ENCODE measurements at places on chromosomes 1 and 21. TPM values are rescaled to one million over a fixed set of nuclear protein-coding genes. Genes with fewer than 3 reads are reported as not detected.

Gene CHAF1B
- total RNA-seq: 2.4 TPM

Gene FAM72D
- 0.49 TPM for total RNA-seq

Gene TARBP1
- total RNA-seq: 59.9 TPM

Gene MEGF6
- total RNA-seq: 22.2 TPM

Gene C1QB
- total RNA-seq: 92.9 TPM

Gene KIF26B
- total RNA-seq: 8.0 TPM

Gene SLC44A5
- total RNA-seq: 0.29 TPM

Gene LCE2B
- not detected for total RNA-seq

Gene GBP5
- total RNA-seq: 2.3 TPM

DNA sequence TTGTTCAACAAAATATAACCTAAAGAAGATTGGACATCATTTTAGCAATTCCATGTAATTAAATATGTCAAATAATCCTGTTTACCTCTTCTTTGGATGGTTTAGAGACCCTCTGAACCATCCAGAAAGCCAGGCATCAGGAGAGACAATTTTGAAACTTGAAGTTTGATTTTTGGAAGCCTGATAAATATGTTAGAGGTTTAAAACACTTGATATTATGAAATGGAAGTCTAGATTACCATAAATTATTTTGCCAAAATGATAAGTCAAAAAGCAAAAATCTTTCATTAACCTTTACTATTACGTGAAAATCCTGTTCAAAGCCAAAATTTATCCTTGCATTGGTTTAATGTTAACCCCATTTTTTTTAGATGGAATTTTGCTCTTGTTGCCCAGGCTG lies 43.5 kb downstream of the CCDC30 start:
- no peak for DNase-seq

DNA sequence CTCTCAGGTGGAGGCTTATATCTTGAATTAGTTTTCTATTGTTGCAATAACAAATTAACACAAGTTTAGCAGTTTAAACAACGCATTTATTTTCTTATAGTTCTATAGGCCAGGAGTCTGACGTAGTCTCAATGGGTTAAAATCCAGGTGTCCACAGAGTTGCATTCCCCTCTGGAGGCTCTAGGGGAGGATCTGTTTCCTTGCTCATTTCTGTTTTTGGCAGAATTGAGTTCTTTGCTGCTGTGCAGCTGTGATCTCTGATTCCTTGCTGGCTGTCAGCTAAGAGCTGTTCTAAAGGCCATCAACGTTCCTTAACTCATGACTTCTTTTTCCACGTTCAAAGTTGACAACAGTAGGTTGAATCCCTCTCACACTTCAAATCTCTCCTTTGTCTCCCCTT lies 31.8 kb downstream of the S100A10 start:
- no peak for DNase-seq

DNA sequence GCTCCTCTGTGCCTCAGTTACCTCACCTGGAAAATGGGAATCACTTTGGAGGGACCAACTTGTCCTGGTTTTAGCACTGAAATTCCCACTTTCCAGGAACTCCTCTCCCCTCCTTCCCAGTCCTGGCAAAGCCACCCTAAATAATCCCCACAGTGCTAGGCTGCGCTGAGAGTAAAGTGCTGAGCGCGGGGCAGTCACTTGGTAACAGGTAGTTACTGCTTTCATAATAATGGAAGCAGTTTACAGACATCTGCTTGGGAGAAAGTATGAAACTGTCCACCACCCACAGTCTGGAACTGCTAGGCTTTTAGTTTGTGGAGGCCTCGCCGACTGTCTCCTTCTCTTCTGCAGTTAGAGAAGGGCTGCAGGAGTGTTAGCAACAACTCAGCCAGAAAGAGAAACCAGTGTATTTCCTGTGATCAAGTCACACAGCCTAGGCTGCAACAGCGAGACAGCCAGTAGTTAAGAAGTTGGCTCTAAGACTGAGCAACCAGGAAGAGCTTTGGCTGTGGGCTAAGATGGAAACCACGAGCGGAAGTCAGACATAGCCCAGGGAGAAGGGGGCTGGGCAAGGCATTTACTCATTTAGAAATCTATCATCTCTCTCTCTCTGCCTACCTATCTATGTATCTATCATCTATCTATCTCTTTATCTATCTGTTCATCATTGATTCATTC lies 30.8 kb upstream of the ABCG1 start:
- peak; percentile 49 for DNase-seq

- no peak for DNase-seq
Observed at GRCh38 chr1:15989776-15990175, 13.9 kb upstream of the ZBTB17 start.

GRCh38 chr1:223724376-223724775 lies 12.0 kb downstream of the CAPN2 start:
- DNase-seq: no peak

DNA sequence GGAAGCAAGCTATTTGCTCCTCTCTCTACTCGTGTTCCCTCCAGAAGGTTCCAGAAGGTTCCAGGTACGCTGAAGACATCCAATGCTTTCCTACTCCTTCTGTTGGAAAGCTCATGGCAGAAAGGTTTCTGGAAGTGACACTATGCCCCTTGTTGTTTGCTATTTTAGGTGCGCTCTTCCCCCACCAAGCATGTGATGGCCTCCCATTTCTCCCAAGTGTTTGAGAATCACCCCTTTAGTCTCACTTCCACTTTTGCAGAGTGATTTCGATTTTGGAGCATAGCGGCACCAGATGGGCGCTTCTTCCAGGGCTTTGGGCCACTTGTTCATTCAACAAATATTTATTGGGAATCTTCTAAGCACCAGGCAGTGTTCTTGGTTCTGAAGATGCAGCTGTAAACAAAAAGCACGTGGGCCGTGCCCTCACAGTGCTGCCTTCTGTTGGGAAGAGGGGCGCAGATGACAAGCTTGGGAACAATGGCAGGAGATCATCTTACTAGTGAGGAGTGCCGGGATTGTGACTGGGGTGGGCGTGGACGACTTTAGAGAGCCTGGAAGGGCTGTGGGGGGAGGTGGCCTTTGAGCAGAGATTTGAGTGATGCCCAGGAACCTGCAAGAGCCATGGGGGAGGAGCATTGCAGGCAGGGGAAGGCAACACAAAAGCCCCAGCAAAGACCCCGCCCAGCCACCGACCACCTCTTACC lies 43.0 kb upstream of the TARDBP start:
- no peak for DNase-seq

GRCh38 chr21:21064353-21064752 lies 66.1 kb downstream of the NCAM2 start:
- DNase-seq: no peak

DNA sequence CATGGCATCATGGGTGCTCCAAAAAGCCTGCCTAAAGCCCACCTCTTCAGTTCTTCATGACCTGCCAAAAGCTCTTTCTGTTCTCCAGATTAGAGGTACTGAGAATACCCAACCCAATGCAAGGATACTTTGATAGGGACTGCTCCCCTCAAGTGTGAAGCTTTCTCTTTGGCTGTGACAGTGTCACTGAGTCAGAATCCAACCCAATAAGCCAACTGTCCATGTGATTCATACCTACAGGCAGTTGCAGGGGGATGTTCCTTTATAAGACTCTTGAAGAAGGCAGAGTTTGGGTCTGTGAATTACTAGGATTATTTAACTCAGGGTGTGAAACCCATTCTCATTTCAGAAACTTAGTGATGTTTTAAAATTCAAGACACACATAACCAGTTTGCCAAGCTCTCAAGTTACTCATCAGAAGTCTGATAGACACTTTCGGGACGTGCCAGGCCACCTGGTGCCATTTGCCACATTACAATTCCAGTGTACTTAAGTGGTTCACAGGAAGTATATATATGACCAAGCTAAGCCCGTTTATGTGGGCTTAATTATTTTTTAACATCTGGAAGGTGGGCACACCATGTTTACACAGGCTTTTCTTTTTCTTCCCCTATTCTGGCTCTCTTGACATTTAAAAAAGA lies 265.8 kb downstream of the NFIA start:
- DNase-seq: no peak

DNA sequence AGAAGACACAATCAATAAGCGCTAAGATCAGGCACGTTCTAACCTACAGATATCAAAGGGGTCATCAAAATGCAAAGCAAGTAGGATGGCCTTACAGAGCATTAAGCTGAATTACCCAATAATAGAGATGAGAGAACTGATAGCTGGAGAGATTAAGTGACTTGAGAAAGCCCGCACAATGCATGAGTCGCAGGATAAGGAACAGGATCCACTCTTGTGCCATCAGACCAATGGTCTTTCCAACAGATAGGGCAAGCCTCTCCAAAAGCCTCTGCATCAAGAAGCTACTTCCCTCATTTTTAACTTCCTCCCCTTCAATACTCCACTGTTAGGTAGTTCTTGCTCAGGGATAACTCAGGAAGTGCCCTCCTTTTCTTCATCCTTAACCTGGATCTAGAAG lies 2.6 kb downstream of the CHML start:
- no peak for DNase-seq

- no peak for DNase-seq
Observed at GRCh38 chr1:201511396-201511940, 4.5 kb upstream of the CSRP1 start.

- DNase-seq: no peak
Observed at GRCh38 chr1:244012202-244012601, 38.9 kb upstream of the ZBTB18 start.

DNA sequence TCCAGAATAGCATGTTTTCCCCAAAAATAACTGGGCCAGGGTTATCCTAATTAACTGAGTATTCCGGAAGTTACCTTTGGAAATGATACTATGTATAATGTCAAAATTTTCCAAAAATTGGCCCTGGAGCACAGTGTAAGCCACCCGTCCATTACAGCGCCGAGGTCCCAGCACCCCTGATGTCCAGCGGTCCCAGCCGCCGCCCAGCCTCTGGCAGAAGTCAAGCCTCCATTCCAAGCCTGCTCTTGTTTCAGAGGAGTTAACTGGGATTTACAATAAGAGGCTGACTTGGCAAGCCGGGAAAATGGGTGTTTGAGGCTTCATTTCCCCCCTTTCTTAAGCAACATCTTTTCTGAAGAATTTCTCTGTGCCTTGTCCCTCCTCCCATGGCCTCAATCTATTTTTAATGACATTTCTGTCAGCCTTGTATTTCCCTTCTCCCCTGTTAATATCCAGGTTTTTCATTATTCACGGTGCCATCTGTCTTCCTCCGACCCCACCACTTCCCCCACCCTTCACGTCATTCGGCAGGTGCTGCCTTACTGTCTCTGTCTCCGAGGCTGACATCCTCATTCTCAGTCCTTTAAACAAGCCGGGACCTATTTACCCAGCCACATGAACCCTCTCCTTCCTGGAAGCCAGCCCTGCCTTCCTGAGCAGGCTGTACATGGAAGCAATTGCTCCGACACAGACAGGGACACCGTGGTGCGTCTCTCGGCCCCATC lies 490.9 kb downstream of the NPHP4 start:
- DNase-seq: no peak

GRCh38 chr1:172456344-172456769 lies 12.5 kb upstream of the PIGC start:
- DNase-seq: no peak

GRCh38 chr1:77831976-77832711 lies 52.7 kb downstream of the MIGA1 start:
- no peak for DNase-seq

All from ureter (tissue), 1 donor.